ENCODE measurements at places on chromosomes 13 and 19. TPM values are rescaled to one million over a fixed set of nuclear protein-coding genes. Genes with fewer than 3 reads are reported as not detected.

- no peak for DNase-seq
Observed at GRCh38 chr13:36665630-36666029, 8.2 kb upstream of the SERTM1 start.

GRCh38 chr19:788983-789700 lies 8.1 kb upstream of the PTBP1 start:
- DNase-seq, result peak; percentile 74

- DNase-seq, result peak; percentile 43
Observed at GRCh38 chr19:15995536-15995935, 46.7 kb downstream of the OR10H4 start.

DNA sequence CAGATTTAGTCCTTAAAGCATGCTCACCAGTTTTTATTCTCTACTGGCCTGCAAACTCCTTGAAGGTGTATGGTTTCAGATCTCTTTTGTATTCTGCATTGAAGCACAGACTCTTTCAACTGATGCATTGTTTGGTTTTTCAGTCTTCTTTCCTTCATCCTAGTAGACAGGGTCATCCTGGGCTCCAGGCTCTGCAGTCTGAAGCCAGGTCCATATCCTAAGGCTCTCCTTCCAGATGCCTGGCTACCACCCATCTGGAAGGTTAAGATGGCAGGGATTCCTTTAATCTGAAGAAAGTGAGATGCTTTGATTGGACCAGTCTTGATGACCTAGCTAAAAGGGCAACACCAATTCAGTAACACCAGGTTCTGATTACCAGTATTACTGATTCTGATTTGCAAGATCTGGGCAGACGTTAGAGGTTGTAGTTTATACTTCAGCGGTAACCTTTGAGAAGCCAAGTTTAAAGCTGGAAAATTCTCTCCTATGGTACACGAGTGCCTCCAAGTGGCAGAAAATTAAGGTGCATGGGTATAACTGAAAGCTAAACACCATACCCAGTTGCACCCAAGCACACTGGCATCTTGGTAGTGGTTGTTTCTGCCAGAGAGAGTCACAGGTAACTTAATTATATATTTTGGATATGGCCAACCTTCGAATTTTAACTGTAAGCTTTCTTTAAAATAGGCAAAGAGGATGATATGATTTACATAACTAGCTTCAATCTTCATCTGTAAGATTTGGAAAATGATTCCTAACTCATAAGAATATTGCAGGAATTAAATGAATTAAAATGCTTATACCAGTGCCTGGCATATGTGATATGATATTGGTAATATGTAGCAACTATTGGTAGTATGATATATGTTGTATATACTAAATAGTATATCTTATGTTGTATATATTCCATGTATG lies 1651.9 kb upstream of the MIR17HG start:
- no peak for DNase-seq

GRCh38 chr13:110363010-110363409 lies 55.9 kb downstream of the COL4A2 start:
- DNase-seq, result no peak

- no peak for DNase-seq
Observed at GRCh38 chr13:94704377-94705080, 7.8 kb downstream of the SOX21 start.

GRCh38 chr19:22422211-22422610 lies at the start of gene ZNF98:
Gene ZNF98, minus strand, starts transcription at chr19:22422346. Its CDS starts 122 bp downstream, at chr19:22422224.
- DNase-seq, result no peak

DNA sequence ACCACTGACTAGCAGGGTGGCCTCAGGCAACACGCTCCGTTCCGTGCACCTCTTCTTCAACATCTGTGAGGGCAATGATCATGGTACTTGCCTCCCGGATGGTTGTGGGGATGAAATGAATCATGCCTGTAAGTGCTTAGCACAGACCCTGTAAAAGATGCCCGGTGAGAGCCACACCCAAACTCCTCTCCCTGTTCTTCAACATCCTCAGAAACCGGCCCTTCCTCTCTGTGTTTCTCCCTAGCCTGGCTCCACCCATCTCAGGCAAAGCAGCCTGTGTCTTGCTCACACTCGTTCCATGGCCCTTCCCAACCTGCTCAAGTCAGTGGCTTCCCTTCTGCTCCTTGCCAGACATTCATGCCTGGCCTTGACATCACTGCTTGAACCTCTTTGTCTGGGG lies 5.8 kb upstream of the DMKN start:
- no peak for DNase-seq

Gene ZNF442
- total RNA-seq, result 5.1 TPM

Gene ZNF439
- 2.5 TPM for total RNA-seq

Gene DPF1
- total RNA-seq, result 0.93 TPM

Gene ZNF506
- 11.8 TPM for total RNA-seq

Measured in type B pancreatic cell (in vitro differentiated cells).